ENCODE measurements at places on chromosomes 5 and 9. TPM values are rescaled to one million over a fixed set of nuclear protein-coding genes. Genes with fewer than 3 reads are reported as not detected.

Gene SRA1
- total RNA-seq: 41.2 TPM

Gene ACSL6
- total RNA-seq: 0.25 TPM

Gene PDE8B
- 0.13 TPM for total RNA-seq

Gene EGR1
- total RNA-seq: 16.2 TPM

Gene PCDHGA6
- 5.3 TPM for total RNA-seq

Gene ADAMTS19
- total RNA-seq: 0.26 TPM

Measured in aortic smooth muscle cell (primary cell).